A549 treated with AZD2906 at 1 μM for 4 hours (cell line): ENCODE measurements at places on chromosomes 5 and 9. TPM values are rescaled to one million over a fixed set of nuclear protein-coding genes. Genes with fewer than 3 reads are reported as not detected.

The IRX2 gene
- total RNA-seq = 1.4 to 2.8 TPM (median 2.2 TPM) in 5 replicates

The ZNF483 gene
- total RNA-seq = 0.31 to 1.1 TPM (median 0.49 TPM) in 5 replicates

The WNT8A gene
- total RNA-seq = not detected in 5 replicates

The RFX3 gene
- total RNA-seq = 1.2 to 1.8 TPM (median 1.5 TPM) in 5 replicates

The MEIKIN gene
- total RNA-seq = not detected in 5 replicates

The NKD2 gene
- 17.9 to 25.5 TPM (median 24.3 TPM) in 5 replicates for total RNA-seq

The LRRC19 gene
- total RNA-seq = not detected in 5 replicates

The FSTL4 gene
- total RNA-seq = 4.1 to 5.1 TPM (median 4.9 TPM) in 5 replicates

The OR1N2 gene
- not detected in 5 replicates for total RNA-seq

The S1PR3 gene
- 89.8 to 95.1 TPM (median 93.5 TPM) in 5 replicates for total RNA-seq

The SHOC1 gene
- not detected in 5 replicates for total RNA-seq

The PAEP gene
- 0.24 to 0.43 TPM (median 0.26 TPM) in 5 replicates for total RNA-seq

The LTC4S gene
- 0.28 TPM in 2 of 5 replicates, not detected in the others for total RNA-seq

The TEK gene
- total RNA-seq = 0.11 to 0.19 TPM (median 0.15 TPM) in 5 replicates

The FOXD4L5 gene
- 0.03 to 0.08 TPM (median 0.06 TPM) in 3 of 5 replicates, not detected in the others for total RNA-seq

The ORM2 gene
- total RNA-seq = not detected in 5 replicates

The LECT2 gene
- total RNA-seq = not detected in 5 replicates

The SLC25A2 gene
- total RNA-seq = not detected in 5 replicates

The TRPM6 gene
- 1.7 to 2.3 TPM (median 1.9 TPM) in 5 replicates for total RNA-seq

The PHF24 gene
- total RNA-seq = 0.07 to 0.19 TPM (median 0.13 TPM) in 5 replicates

The DBH gene
- not detected in 5 replicates for total RNA-seq

The NEUROG1 gene
- not detected in 5 replicates for total RNA-seq

The OTP gene
- total RNA-seq = 0.03 to 0.12 TPM (median 0.09 TPM) in 5 replicates

The PCDHA9 gene
- 0.01 TPM in 2 of 5 replicates, not detected in the others for total RNA-seq

The LCN12 gene
- total RNA-seq = 0.58 to 2.4 TPM (median 1.5 TPM) in 5 replicates

The IL33 gene
- total RNA-seq = 0.23 to 0.61 TPM (median 0.25 TPM) in 5 replicates

The GRIA1 gene
- total RNA-seq = not detected in 5 replicates

The C1QTNF2 gene
- total RNA-seq = 0.04 to 0.16 TPM (median 0.09 TPM) in 5 replicates

The RFK gene
- 29.0 to 38.4 TPM (median 32.4 TPM) in 5 replicates for total RNA-seq
